CD8-positive, alpha-beta memory T cell (primary cell): ENCODE measurements at places on chromosomes 4 and X.

- no peaks in the 10 kb centered on the region for H3K36me3 ChIP-seq
- DNase-seq = no peak
- no peak overlapping the region for H3K27ac ChIP-seq
- no peaks in the 10 kb centered on the region for H3K27me3 ChIP-seq
- no peak overlapping the region for H3K4me3 ChIP-seq
Measured at GRCh38 chr4:186685767-186686183, 37.9 kb downstream of the FAT1 start.

- H3K4me1 ChIP-seq = peaks cover 69% of the 10 kb centered on the region
- no peaks in the 10 kb centered on the region for H3K27me3 ChIP-seq
- peak overlapping the region; percentile 89 for H3K27ac ChIP-seq
- peak overlapping the region; percentile 74 for H3K4me3 ChIP-seq
- no peaks in the 10 kb centered on the region for H3K36me3 ChIP-seq
Measured at GRCh38 chr4:1250527-1250812, 1.5 kb upstream of the CTBP1 start.

GRCh38 chrX:105634180-105634579, 188.2 kb upstream of the NRK start:
- H3K4me1 ChIP-seq = no peaks in the 10 kb centered on the region
- no peaks in the 10 kb centered on the region for H3K27me3 ChIP-seq
- H3K27ac ChIP-seq = no peak overlapping the region
- H3K36me3 ChIP-seq = no peaks in the 10 kb centered on the region
- H3K4me3 ChIP-seq = no peak overlapping the region
- DNase-seq = no peak

- no peaks in the 10 kb centered on the region for H3K27me3 ChIP-seq
- no peaks in the 10 kb centered on the region for H3K36me3 ChIP-seq
- no peak overlapping the region for H3K27ac ChIP-seq
Measured at GRCh38 chrX:40420899-40421729, 159.7 kb upstream of the ATP6AP2 start.

GRCh38 chrX:39877905-39878304, 219.9 kb downstream of the BCOR start:
- no peak overlapping the region for H3K4me3 ChIP-seq
- no peaks in the 10 kb centered on the region for H3K36me3 ChIP-seq
- no peak for DNase-seq
- H3K27ac ChIP-seq = no peak overlapping the region
- H3K4me1 ChIP-seq = no peaks in the 10 kb centered on the region
- H3K27me3 ChIP-seq = no peaks in the 10 kb centered on the region

DNA sequence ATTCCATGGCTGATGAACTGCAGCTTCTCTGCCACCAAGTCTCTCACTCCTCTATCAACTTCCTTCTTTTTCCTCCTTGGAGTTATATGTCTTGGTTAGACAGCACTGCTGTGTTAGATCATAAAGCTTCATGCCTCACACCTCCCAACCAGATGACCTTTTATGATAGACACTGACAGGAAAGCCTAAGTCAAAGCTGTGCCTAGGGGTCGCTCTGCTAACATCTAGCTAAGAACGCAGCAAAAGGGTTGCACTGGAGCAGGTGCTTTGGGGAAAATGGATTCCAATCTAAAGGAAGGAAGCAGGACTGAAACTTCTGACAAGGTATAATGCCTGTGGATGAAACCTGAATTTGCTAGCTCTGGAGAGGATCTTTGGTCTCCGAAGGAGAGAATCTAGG, 509.7 kb downstream of the SMARCA1 start:
- H3K27me3 ChIP-seq = no peaks in the 10 kb centered on the region
- DNase-seq = no peak
- no peak overlapping the region for H3K4me3 ChIP-seq
- H3K27ac ChIP-seq = no peak overlapping the region
- no peaks in the 10 kb centered on the region for H3K4me1 ChIP-seq

- H3K27me3 ChIP-seq = no peaks in the 10 kb centered on the region
- no peaks in the 10 kb centered on the region for H3K4me1 ChIP-seq
- no peak overlapping the region for H3K27ac ChIP-seq
- DNase-seq = no peak
- H3K4me3 ChIP-seq = no peak overlapping the region
Measured at GRCh38 chr4:154211506-154211905, 280.1 kb downstream of the DCHS2 start.

DNA sequence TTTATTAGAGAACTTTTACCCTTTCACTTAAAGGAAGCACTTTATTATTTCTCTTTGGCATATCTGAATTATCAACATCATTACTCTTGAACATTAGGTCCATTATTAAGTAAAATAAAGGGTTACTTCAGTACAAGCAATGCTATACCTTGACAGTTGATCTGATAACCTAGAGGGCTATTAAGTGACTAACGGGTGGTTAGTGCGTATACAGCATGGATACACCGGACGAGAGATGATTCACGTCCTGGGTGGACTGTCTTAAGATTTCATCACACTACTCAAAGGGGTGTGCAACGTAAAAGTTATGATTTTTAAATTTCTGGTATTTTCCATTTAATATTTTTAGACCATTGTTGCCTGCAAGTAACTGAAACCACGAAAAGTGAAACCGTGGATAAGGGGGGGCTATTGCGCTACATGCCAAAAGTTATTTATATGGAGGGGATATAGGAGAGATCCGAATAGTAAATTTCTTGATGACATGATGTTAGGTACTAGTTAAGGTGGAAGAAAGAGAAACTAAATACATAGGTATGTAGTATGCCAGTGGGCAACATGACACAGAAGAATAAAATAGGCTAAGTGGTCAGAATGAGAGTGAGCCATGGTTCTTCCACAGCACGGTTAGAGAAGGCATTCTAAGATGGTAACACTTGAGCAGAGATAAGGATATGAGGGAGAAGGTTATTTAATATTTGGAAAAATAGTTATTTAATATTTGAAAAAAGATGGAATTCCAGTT, 230.8 kb upstream of the ANKRD50 start:
- no peaks in the 10 kb centered on the region for H3K4me1 ChIP-seq
- no peaks in the 10 kb centered on the region for H3K36me3 ChIP-seq
- no peak for DNase-seq
- H3K27ac ChIP-seq = no peak overlapping the region
- no peaks in the 10 kb centered on the region for H3K27me3 ChIP-seq
- H3K4me3 ChIP-seq = no peak overlapping the region

GRCh38 chrX:139290310-139290709, 240.2 kb upstream of the F9 start:
- H3K27ac ChIP-seq = no peak overlapping the region
- no peaks in the 10 kb centered on the region for H3K36me3 ChIP-seq
- H3K27me3 ChIP-seq = no peaks in the 10 kb centered on the region
- no peaks in the 10 kb centered on the region for H3K4me1 ChIP-seq
- no peak overlapping the region for H3K4me3 ChIP-seq

DNA sequence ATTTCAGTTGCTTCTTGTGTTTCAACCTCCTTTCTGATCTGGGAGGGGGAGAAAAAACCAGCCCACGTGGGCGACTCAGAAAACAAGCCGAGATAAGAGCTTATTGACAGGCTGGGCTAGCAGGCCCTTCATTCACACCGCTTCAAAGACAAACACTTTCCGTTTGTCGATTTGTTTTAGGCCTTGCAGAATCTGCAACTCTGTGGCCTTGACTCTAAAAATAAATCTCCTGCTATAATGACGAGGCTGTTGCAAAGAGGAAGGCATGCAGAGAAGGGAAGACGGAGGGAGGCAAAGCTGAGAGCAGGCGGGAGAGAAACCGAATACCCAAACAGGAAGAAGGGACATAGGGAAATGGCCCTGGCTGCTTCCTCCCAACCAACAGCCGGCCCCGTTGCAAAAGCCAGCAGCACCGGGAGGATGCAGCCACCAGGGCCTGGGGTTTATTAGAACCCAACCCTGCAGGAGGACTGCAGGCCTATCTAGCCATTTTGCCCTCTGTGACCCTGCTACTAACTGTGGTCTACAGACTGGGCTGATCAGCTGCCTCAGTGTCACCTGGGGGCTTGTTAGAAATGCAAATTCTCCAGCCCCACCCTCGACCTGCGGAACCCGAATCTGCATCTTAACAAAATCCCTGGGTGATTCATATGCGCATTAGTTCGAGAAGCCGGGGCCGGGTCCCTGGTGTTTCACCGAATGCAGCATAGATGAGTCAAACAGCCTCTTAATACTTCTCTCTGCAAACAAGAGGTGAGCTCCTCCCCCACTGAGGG, 325.5 kb downstream of the BCOR start:
- no peaks in the 10 kb centered on the region for H3K27me3 ChIP-seq
- peak; percentile 65 for DNase-seq
- H3K27ac ChIP-seq = peak overlapping the region; percentile 44
- peaks cover 44% of the 10 kb centered on the region for H3K4me1 ChIP-seq
- H3K36me3 ChIP-seq = no peaks in the 10 kb centered on the region

- no peaks in the 10 kb centered on the region for H3K4me1 ChIP-seq
- H3K27ac ChIP-seq = no peak overlapping the region
- H3K27me3 ChIP-seq = no peaks in the 10 kb centered on the region
- H3K4me3 ChIP-seq = no peak overlapping the region
Measured at GRCh38 chrX:105191878-105192277, 28.6 kb downstream of the TEX13A start.

- no peak overlapping the region for H3K4me3 ChIP-seq
- no peaks in the 10 kb centered on the region for H3K4me1 ChIP-seq
- DNase-seq = no peak
- no peaks in the 10 kb centered on the region for H3K36me3 ChIP-seq
Measured at GRCh38 chrX:103367502-103367901, 8.8 kb upstream of the BEX3 start.

GRCh38 chr4:159232465-159233106, 129.7 kb downstream of the RAPGEF2 start:
- no peak overlapping the region for H3K4me3 ChIP-seq
- no peaks in the 10 kb centered on the region for H3K36me3 ChIP-seq
- DNase-seq = no peak
- no peaks in the 10 kb centered on the region for H3K27me3 ChIP-seq

DNA sequence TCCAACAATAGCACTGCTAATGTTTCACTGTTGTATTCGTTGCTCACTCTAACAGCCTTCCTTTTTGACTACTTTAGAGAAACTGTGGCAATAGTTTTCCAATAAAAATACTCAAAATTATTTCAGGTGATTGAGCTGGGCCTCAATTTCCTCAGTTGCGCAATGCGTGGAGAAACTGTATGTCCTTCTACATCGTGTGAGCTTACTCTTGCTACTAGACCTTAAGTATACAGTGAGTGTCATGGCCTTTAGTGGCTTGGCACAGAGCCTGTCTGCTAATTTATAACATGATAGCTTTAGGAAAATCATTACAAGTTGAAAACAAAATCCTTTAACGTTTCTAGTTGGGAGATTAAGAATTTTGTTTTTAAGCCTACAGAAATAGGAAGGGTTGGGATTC, 114.5 kb downstream of the COL4A6 start:
- H3K4me3 ChIP-seq = no peak overlapping the region
- H3K4me1 ChIP-seq = no peaks in the 10 kb centered on the region
- no peak for DNase-seq
- H3K27ac ChIP-seq = no peak overlapping the region
- no peaks in the 10 kb centered on the region for H3K27me3 ChIP-seq

- no peak overlapping the region for H3K27ac ChIP-seq
- no peak for DNase-seq
- no peaks in the 10 kb centered on the region for H3K4me1 ChIP-seq
- no peaks in the 10 kb centered on the region for H3K36me3 ChIP-seq
Measured at GRCh38 chrX:43682726-43683125, 26.6 kb downstream of the MAOA start.

DNA sequence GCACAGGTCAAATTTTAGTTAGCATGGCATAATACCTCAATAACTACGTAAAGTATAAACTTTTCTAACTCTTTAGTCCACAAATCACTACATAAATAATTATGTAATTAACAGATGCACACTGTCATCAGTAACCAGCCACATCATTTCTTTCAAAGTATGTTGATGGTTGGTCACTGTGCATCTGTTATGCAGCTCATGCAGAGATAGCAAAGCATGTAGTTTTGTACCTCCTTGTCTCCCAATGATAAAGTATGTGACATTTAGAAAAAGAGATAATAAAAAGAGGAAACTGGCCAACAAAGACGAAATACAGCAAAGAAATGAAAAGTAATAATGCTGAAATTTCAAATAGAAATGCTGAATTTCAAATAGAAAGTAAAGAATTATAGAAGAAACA, 2.9 kb downstream of the LAMTOR3 start:
- no peak for DNase-seq
- H3K27ac ChIP-seq = no peak overlapping the region
- H3K4me3 ChIP-seq = no peak overlapping the region
- H3K27me3 ChIP-seq = no peaks in the 10 kb centered on the region
- peaks cover 20% of the 10 kb centered on the region for H3K4me1 ChIP-seq

DNA sequence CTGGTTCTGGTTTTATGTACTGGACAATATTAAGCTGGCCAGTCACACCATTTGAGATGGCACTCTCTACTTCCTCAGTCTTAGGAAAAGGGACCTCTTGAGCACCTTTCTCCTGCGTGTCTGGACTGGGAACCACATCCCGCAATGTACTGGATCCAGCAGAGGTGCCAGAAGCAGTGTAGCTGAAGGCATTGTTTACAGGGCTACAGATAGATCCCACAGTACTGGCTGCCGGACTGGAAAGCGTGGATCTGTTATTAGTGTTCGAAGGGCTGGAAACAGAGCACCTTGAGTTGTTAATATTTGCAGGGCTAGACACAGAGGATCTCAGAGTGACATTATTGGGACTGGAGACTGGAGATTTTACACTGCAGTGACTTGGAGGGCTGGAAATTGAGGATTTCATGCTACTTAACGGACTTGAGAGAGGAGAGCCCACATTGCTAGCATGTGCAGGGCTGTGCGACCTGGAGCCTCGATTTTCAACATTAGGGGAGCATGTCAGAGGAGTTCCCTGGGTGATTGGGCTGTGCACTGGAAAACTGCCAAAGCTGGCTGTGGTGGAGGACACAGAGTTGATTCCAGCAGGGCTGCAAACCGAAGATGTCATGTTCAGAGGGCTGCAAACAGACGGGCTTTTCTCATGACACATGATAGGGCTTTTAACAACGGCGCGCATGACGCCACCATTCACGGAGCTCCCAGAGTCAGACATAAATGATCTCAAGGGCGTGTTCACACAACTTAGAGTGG, 6.4 kb downstream of the NR3C2 start:
- H3K4me1 ChIP-seq = peaks cover 76% of the 10 kb centered on the region
- DNase-seq = no peak
- H3K27me3 ChIP-seq = no peaks in the 10 kb centered on the region
- no peaks in the 10 kb centered on the region for H3K36me3 ChIP-seq
- no peak overlapping the region for H3K4me3 ChIP-seq

GRCh38 chrX:2614911-2615310, 76.2 kb upstream of the CD99 start:
- peaks cover 24% of the 10 kb centered on the region for H3K36me3 ChIP-seq
- H3K4me3 ChIP-seq = no peak overlapping the region
- no peak overlapping the region for H3K27ac ChIP-seq
- no peak for DNase-seq
- peaks cover 11% of the 10 kb centered on the region for H3K4me1 ChIP-seq

- no peak overlapping the region for H3K27ac ChIP-seq
- H3K27me3 ChIP-seq = no peaks in the 10 kb centered on the region
- no peaks in the 10 kb centered on the region for H3K4me1 ChIP-seq
- H3K4me3 ChIP-seq = no peak overlapping the region
- DNase-seq = no peak
Measured at GRCh38 chr4:99710020-99710419, 52.4 kb upstream of the C4orf54 start.

- H3K27me3 ChIP-seq = no peaks in the 10 kb centered on the region
- DNase-seq = no peak
- H3K27ac ChIP-seq = no peak overlapping the region
- H3K4me1 ChIP-seq = no peaks in the 10 kb centered on the region
Measured at GRCh38 chr4:179285696-179286095, 1843.5 kb upstream of the AGA start.
